ENCODE measurements at places on chromosomes 6 and 20.

DNA sequence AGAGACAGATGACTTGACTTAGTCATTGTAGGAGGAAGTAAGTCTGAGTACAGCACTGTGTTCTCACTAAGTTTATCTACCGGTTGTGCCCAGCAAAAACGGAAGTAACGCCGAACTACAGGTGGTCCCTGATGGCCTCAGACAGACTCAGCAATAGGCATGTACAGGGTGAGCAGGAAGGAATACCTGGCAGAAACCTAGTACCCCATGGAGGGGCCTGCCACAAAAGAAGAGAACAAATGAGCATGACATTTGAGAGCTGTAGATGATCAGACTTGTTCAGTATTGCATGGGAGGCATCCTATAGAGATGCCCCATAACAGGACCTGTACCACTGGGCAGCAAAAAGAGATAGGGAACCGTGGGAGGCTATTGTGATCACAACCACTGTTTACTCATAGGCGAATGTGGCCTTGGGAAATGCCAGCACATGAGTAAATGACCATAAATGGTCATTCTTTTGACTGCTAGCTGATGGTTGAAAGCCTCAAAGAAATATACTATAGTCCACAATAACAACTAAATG is 106.4 kb upstream of the TAB2 start:
- DNase-seq: no peak

DNA sequence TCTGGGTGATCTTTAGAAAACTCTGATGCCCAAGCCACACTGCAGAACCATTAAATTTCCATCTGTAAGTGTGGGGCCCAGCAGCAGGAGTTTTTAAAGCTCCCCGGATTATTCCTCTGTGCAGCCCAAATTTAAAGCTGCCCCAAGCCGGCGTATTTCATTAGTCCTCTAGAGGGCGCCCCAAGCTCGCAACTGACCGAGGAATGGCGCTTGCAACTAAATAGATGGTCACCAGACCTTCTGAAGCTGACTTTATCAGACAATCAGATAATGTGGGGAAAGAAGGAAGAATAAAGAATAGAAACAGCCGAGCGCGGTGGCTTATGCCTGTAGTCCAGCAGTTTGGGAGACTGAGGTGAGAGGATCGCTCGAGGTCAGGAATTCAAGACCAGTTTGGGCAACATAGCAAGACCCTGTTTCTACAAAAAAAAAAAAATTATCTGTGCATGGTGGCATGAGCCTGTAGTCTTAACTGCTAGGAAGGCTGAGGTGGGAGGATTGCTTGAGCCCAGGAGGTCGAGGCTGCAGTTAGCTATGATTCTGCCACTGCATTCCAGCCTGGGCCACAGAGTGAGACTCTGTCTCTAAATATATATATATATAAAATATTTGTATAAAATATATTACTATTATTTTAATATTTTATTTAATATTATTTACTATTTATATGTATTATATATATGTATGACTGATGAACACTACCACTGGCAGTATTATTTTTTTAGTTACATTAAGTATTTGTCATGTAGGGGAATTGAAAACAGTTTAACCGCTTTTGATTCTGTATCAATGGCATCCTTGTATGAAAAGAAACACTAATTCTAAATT is 56.0 kb downstream of the OTOR start:
- DNase-seq: peak; percentile 76

- no peak for DNase-seq
Observed at GRCh38 chr20:6711951-6712649, 55.4 kb upstream of the BMP2 start.

DNA sequence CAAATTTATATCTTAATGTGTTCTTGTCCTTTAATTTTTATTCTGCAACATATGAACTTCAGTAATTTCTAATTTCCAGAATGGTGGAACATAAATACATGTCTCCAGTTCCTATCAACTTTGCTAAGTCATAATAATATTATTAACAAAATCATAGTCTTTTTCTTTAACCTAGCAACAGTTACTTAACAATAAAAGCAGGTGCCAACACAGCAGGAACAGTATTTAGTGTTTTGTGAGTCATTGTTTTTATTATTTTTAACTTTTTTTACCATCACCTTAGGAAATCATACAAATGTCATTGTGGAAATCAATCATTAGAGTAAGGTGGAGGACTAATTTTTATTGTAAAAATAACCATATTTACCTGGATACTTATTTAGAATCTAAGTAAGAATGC is 133.5 kb downstream of the PLCB1 start:
- DNase-seq: no peak

- DNase-seq: peak; percentile 53
Observed at GRCh38 chr6:328924-329323, 36.6 kb downstream of the DUSP22 start.

DNA sequence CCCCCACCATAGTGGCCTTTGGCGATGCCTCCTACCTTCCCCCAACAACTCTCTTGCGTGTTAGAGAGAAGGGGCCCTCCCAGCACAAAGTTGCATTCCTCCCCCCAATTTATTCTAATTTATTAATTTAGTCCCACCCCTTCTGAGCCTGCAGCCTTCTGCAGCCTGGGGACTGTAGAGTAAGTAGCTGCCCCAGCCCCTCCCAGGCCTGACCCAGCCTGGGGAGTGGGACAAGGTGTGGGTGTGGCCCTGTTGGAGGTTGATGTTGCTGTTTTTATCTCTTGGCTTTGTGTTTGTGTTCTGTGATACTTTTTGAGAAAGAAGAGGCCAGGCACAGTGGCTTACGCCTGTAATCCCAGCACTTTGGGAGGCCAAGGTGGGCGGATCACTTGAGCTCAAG is 49.4 kb downstream of the ORC3 start:
- DNase-seq: no peak

- no peak for DNase-seq
Observed at GRCh38 chr6:7534192-7534591, 7.3 kb upstream of the DSP start.

DNA sequence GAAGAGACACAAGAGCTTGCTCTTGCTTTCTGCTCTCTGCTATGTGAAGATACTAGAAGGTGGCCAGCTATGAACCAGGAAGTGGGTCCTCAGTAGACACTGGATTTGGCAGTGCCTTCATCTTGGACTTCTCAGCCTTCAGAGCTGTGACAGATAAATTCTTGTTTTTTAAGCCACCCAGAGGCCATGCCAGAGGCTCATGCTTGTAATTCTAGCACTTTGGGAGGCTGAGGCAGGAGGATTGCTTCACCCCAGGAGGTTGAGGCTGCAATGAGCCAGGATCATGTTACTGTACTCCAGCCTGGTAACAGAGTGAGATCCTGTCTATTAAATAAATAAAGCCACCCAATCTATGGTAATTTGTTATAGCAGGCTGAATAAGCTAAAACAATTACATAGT is 185.5 kb upstream of the SALL4 start:
- no peak for DNase-seq

DNA sequence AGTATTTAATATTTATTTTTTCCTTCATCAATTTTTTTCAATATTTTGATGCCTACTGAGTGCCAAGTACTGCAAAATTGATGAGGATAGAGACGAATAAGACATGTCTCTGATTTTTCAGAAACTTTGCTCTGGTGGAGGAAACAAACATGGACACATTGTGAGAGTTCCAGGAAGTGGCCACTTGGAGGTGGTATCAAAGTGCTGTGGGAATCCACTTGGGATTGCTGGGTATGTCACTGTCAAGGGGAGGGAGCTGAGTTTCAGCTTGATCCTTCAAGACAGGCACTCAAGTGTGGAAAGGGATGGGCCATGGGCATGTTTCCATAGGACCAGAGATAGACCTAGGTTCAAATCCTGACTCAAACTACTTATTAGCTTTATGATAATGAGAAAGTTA is 24.5 kb upstream of the ABCC10 start:
- DNase-seq: no peak

DNA sequence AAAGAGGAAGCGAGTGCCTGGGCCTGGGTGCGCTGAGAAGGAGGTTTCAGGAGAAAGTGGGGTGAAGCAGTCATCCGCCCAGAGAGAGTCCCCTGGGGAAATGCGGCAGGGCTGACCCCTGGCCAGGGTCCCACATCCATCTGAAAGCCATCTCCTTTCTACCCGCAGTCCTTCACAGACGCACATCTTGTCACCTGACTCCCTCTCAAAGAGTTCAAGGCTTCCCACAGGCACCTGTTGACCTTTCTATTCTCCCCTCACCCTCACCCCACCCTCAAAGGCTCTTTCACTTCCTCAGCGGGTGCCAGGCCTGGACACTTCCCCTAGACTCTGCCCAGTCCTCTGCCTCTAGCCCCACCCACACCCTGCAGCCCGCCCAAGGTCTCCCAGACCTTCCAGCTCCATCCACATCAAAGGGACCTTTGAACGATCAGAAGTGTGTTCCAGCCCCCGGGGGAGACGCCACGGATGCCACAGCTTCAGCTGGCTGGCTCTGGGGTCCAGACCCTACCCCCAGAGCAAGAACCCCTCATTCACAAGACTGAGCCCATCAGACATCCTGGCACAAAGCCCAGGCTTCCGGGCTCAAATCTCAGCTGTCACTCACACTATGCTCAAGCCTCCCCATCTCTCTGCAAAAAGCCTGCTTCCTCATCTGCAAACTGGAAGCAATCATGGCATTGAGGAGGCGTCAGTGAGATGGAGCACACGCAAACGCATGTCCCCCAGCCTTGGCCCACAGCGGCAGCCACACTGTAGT is 2.1 kb downstream of the CTSZ start:
- peak; percentile 73 for DNase-seq

GRCh38 chr6:31918069-31918720 is 9.3 kb upstream of the C2 start:
- no peak for DNase-seq

- no peak for DNase-seq
Observed at GRCh38 chr6:28988536-28989311, 16.4 kb downstream of the ZNF311 start.

GRCh38 chr20:62793757-62794006 is 2.6 kb upstream of the MRGBP start:
- DNase-seq: no peak

DNA sequence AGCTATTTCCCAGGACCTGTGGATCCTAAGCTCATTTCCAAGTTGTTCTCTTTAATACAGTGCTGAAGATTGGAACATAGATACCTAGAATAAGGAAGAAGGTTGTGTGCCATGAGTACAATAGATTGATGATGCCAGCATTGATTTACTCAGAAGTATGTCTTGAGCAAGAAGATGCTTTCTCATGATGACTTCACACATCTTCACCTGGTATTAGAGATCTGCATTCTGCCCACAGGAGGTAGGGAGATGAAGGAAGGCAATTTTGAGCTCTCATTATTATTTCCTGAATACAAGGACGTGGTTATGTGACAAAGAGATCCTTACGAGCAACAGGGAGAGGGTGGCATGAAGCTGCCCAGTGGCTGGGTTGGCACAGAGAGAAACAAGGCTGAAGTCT is 20.0 kb upstream of the ZNF165 start:
- DNase-seq: no peak

All from sciatic nerve (tissue), 2 donors.